Psoas muscle (tissue), 8 donors: ENCODE measurements at places on chromosomes 16 and 17. TPM values are rescaled to one million over a fixed set of nuclear protein-coding genes. Genes with fewer than 3 reads are reported as not detected.

SAP30BP gene
- total RNA-seq, result 41.7 TPM

ARL5C gene
- total RNA-seq, result 1.0 TPM

TIGD7 gene
- 6.4 TPM for total RNA-seq

TNK1 gene
- total RNA-seq, result 0.86 TPM

SYNGR2 gene
- total RNA-seq, result 313 TPM

EXOC3L1 gene
- 1.2 TPM for total RNA-seq

MAPK8IP3 gene
- total RNA-seq, result 26.5 TPM

MYH8 gene
- total RNA-seq, result 8.3 TPM

KRTAP17-1 gene
- not detected for total RNA-seq

CHAD gene
- total RNA-seq, result not detected

SLC5A11 gene
- 0.21 TPM for total RNA-seq

CLEC10A gene
- total RNA-seq, result 4.9 TPM

RAMP2 gene
- total RNA-seq, result 15.4 TPM

MT4 gene
- not detected for total RNA-seq

GGT6 gene
- not detected for total RNA-seq

MYH3 gene
- 62.5 TPM for total RNA-seq

DNA sequence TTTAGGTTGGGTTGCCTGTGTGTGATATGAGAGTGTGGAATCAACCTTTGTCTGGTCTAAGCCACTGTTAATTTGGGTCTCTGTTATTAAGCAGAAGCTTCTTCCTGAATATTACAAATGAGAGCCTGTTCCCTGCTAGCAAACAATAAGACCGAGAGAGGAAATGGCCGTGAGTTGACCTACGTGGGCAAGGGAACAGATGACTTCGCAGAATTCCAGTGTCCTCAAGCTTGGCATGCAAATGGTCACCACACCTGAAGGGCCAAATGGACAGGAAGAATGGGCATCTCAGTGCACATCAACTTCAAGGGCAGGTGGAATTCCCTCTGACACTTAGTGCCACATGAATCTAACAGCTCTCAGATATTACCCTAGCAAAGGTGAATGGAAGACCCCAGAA lies 250.8 kb upstream of the FOXF1 start:
- DNase-seq, result no peak

- DNase-seq, result no peak
Observed at GRCh38 chr17:14557480-14557879, 256.6 kb downstream of the HS3ST3B1 start.

- DNase-seq, result no peak
Observed at GRCh38 chr17:33945646-33946546, 309.2 kb upstream of the CCL2 start.

- DNase-seq, result no peak
Observed at GRCh38 chr17:3983606-3984484, 19.6 kb upstream of the ATP2A3 start.

DNA sequence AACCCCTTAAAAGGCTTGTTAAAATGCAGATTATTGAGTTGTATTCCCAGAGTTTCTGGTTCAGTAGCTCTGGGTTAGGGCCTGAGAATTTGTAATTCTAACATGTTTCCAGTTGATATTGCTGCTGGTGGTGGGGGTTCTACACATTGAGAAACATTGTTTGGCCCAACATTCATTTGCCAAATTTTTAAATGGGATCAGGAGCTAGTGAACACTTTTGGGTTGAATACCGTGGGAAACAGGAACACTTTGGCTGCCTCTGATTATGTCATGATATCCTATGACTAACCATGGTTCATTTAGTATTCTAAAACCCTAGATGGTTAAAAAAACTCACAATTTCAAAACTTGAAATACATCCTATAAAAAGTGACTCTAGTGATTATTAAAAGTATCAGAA lies 89.3 kb downstream of the RPGRIP1L start:
- DNase-seq, result no peak

DNA sequence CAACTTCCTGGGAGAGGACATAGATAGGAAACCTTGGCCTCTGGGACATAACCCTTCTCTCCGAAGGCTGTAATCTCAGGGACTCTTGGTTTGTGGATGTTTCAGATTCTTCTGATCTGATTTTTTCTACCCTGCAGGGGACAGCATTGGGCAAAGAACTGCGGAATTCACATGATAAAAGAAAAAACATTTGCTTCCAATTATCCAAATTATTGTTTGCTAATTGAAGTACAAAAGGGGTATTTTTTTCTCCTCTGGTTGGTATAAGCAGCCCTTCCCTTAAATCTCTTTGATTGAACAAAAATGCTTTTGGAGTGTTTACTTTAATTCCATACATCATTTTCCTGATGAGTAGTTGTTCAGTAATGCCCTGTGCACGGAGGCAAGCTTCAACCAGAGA lies 251.7 kb upstream of the IRX3 start:
- no peak for DNase-seq

DNA sequence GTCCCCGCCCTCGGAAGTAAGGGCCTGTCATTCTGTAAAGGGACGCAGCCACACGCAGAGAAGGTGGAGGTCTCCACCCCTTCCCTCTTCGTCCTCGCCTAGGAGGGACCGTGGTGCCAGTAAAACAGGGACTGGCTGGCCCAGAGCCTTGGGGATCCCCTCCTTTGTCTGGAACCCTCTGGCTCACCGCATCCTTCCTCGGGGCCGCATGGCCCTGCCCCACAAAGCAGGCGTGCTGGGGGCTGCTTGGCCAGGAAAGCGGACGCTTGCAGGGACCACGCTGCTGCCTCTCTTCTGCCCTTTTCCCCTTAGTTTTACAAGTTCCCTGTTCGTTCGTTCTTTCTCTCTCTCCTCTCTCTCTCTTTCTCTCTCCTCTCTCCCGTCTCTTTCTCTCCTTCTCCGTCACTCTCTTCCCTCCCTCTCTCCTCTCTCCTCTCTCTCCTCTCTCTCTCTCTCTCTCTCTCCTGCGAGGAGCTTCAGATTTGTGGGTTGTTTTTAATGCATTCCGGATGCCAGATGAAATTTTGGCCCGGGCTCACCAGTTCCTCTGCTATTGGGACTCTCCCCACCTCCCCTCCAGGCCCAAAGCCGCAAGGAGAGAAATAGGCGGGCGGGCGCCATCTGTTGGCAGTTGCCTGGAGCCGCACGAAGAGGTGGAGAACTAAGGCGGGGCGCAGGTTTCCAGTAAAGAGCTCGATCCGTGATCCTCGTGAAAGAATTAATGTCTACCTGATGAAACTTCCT lies 35.1 kb upstream of the CDRT4 start:
- DNase-seq, result peak; percentile 96

- no peak for DNase-seq
Observed at GRCh38 chr17:64575431-64575830, 68.7 kb downstream of the CEP95 start.

- no peak for DNase-seq
Observed at GRCh38 chr17:78107976-78108725, 20.4 kb downstream of the TMC6 start.

GRCh38 chr17:49146620-49147306 lies 14.2 kb downstream of the B4GALNT2 start:
- DNase-seq, result no peak

- no peak for DNase-seq
Observed at GRCh38 chr17:46140645-46141197, 52.5 kb downstream of the KANSL1 start.

DNA sequence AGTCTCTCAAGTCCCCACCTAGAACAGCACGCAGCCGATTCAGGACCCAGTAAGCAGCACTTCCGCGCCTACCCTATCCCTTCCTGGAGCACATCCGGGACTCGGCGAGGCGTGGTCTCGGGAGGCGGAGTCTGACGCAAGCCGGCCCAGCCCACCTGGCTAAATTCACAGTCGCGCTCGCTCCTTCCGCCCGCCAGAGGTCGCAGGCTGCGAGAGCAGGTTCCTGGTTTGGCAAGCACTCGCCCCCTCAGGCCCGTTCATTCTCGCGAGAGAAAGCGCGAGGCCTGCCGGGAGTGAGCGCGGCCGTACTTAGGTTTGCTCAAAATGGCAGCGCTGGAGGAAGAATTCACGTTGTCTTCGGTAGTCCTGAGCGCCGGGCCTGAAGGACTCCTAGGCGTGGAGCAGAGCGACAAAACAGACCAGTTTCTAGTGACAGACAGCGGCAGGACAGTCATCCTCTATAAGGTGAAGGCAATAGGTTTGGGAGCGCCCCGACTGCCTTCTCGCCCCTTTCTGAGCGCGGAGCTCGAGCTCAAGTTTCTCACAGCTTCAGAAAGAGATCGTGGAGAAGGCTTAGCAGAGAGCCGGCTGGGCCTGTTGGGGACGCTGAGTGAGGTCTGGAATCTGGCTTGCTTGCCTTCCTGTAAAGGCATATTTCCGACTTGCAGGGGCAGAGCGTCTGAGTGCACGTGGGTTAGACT lies at the start of gene NOL11:
Gene NOL11 (plus strand): TSS at position 313 of the 701 bp plus-strand sequence. CDS start 12 bp downstream, at position 325.
- peak; percentile 99 for DNase-seq

DNA sequence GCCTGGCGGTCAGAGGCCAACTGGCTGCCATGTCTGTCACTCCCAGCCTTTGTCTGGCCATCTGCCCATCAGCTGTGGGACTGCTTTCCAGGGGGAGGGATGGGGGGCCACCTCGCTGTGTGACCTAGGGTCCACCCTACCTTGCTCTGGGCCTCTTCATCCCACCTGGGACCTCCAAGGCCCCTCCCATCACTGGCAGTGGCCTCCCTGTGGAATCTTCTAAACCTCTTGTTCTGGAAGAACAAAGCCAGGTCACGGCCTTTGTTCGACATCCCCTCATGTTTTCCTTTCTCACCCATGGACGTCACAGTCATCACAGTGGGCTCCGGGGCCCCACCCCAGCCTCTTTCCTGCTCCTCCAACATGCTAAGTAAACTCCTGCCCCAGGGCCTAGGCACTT lies 24.0 kb downstream of the SPNS2 start:
- peak; percentile 59 for DNase-seq

DNA sequence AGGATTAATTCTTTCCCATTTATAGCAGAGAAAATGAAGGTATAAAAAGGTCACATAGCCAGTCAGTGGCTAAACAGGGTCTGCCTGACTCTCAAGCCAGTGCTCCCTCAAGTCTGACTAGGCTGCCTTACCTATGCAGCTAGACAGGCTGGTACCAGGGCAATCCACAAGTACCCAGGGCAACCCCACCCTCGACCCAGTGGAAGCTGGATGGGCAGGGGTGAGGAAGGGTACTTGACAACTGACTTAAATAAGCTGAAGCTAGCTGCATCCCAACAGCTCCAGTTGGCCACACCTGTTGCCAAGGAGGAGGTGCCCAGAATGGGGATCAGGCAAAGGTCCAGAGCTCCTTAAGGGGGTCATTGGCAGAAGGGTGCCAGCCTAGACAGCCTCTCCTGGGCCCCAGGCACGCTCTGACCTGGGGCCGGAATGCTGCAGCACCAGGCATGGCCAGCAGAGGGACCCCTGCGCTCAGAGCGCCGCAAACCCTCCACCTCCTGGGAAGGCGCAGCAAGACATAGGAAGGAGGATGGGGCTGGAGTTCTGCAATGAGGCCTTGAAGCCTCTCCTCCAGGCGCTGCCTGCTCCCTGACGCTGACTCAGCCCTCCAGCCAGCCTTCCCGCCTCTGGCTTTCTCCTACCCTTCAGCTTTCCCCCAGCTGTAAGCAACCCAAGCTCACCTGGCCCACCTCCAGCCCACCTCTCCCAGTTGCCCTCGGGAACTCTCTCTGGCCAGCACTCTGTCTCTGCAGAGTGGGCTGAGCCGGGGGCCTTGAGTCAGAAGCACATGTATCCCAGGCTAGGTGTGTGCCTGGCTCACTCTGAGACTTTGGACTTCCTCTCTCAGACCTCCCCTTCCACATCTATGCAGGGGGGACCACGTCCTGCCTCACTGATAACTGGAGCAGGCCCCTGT lies 28.8 kb downstream of the MPP2 start:
- DNase-seq, result peak; percentile 85

- DNase-seq, result no peak
Observed at GRCh38 chr17:65231662-65232335, 94.6 kb downstream of the RGS9 start.

DNA sequence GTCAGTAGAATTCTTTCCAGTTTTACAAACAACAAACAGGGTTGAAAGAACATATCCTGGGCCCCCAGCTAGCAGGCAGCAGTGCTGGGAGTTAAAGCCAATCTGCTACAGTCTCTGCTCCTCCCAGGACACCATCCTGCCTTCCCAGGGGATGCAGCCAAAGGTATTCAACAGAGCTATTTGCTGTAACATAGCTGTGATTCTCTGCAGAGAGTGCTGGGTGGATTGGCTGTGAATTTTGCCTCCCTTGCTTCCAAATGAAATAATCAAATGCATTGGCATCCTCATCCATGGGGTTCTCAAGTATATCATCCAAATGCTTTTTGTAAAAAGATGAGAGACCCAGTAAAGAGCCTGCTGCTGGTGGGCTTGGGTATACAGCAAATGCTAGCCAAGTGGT lies 124.3 kb downstream of the NPIPB5 start:
- DNase-seq, result no peak

GRCh38 chr16:11716336-11716735 lies 26.3 kb downstream of the TXNDC11 start:
- no peak for DNase-seq

- no peak for DNase-seq
Observed at GRCh38 chr17:8332688-8333087, 7.0 kb upstream of the ODF4 start.

DNA sequence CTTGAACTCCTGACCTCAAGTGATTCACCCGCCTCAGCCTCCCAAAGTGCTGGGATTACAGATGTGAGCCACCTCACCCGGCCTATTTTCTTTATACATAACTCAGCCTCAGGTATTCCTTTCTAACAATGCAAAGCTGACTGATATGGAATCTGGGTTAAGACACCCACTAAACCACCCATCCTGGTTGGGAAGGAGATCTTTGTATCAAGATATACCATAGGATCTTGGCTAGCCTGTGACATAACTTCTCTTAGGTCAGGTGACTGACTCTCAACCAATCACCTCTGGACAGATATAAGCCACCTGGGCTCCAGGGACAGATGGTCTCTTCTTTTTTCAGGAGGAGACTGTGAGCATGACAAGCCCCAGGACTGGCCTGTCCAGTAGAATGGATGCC lies 51.2 kb upstream of the NKD1 start:
- DNase-seq, result no peak

DNA sequence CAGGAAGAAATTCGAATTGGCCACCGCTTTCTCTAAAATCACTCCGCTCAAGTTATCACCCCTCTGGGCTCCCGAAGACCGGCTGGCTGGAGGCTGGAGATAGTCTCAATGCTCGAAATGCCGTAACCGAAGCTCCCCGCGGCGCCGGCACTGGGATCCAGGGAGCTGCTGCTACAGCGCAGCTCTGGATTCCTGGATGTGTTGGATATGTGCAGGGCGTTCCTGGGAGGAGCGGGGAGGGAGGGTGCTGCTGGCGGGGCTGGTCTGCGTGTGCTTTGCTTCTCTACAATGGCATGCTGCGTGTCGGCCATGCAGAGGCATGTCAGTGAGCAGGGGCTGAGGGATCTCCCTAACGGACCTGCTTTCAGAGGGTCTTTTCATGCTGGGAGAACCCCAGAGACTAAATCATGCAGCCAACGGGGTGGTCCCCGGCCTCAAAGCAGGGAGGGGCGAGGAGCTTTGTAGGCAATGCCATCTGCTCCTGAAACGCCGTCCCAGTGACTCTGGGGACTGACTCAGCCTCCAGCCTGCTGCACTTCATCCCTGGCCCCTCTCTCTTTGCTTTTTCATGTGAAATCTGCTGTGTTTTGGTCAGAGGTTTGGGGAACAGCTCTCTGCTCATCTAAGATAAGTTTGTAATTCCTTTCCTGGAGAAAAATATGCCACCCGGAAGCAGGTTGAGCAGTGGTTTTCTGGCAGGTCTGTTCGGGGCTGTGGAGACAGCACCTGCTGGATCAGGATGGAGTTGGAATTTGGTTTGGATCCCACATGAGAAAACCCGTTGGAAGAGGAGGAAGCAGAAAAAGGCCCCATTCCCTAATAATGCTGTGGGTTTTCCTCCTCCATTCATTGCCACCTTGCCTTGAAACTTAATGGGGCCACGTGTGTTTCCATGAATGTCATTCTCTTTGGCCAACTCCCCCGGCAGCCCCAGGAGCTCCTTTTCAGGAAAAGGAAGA lies 311.4 kb downstream of the SEC14L1 start:
- peak; percentile 77 for DNase-seq
